ENCODE measurements at places on chromosomes 5 and 9.

- DNase-seq, result no peak
Observed at GRCh38 chr5:36066001-36066539, 612 bp downstream of the UGT3A2 start.

DNA sequence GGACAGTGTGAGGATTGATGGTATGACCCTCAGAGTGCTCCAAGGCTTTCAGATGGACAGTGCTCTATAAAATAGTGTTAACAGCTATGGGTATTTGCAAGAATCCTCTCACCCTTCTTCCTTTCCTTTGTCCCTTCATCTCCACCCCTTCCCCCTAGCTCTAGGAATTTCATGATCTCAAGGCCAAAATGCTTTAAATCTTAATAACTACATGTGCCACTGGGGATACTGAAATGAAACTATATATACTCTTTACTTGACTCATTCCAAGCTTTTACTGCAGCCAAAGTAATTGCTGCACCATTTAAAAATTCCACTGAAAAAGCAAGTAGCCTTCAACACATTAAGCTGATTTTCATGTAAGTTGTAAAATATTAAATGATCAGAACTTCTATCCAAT lies 361.6 kb upstream of the SLC30A5 start:
- DNase-seq, result no peak

DNA sequence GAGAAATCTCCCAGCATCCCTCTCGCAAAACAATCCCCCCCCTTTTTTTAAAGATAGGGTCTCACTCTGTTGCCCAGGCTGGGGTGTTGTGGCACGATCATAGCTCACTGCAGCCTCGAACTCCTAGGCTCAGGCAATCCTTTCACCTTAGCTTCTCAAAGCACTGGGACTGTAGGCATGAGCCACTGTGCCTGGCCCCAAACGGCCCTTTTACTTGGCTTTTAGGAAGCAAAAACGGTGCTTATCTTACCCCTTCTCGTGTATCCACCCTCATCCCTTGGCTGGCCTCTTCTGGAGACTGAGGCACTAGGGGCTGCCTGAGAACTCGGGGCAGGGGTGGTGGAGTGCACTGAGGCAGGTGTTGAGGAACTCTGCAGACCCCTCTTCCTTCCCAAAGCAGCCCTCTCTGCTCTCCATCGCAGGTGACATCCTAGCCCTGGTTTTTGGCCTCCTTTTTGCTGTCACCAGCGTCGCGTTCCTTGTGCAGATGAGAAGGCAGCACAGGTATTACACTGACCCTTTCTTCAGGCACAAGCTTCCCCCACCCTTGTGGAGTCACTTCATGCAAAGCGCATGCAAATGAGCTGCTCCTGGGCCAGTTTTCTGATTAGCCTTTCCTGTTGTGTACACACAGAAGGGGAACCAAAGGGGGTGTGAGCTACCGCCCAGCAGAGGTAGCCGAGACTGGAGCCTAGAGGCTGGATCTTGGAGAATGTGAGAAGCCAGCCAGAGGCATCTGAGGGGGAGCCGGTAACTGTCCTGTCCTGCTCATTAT lies 6.8 kb downstream of the CA9 start:
- no peak for DNase-seq

DNA sequence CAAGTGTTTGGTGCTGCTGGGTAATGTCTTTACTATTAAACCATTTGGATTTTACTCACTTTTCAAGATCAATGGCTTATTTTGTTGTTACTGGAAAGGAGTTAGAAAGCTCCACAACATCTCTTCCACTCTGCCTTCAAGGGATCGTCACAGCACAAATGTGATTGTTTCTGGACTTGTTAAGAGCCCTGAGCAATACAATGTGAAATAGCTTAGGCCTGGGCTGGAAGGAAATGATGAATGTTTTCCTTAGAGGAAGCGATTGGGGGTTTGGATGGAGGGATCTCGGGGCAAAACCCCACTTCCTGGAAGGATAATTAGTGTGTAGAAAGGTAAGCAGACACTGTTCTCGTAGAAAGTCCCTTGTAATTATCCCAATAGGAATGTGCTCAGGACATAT lies 59.3 kb upstream of the MYO10 start:
- no peak for DNase-seq
